ENCODE measurements at places on chromosomes 6 and 20.

DNA sequence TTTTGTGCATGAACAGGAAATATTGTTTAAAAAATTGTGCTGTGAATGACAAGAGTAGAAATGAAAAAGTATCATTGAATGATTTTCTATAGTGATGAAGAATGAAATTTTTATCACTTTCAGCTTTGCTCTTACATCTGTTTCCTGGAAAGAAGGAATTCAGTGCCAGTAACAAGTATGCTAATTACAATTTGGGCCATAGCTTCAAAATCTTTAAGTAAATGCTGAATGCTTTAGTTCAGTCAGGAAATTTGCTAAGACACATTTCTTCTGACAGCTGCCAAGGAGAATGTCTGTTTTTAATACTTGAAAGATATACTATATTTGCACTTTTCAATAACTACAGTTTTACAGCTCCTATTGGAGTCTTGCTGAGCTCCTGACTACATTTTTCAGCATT is 203.7 kb upstream of the RSPO3 start:
- no peak for DNase-seq

- DNase-seq = no peak
Measured at GRCh38 chr20:54083459-54083858, 13.1 kb upstream of the BCAS1 start.

DNA sequence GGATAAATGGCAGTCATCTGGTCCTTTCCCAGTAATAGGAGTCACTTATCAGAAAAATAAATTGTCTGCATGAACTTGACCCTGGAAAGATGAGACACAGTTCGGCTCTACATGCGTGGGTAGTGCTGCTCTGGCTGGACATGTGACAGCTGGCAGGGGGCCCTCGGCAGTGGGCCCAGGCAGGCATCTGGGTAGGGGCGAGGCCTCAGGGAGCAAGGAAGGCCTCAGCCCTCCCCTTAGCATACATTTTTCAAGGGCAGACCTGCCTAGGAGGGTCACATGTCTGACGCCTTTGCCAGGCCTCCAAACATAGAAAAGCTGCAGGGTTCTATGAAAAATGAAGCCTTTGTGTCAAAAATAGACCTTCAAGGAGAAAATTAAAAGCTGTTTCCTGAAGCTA is 12.8 kb upstream of the ILRUN start:
- DNase-seq = peak; percentile 83

GRCh38 chr6:67431076-67431475 is 1204.0 kb upstream of the ADGRB3 start:
- DNase-seq = peak; percentile 61

GRCh38 chr20:7772371-7772770 is 167.9 kb downstream of the HAO1 start:
- no peak for DNase-seq

DNA sequence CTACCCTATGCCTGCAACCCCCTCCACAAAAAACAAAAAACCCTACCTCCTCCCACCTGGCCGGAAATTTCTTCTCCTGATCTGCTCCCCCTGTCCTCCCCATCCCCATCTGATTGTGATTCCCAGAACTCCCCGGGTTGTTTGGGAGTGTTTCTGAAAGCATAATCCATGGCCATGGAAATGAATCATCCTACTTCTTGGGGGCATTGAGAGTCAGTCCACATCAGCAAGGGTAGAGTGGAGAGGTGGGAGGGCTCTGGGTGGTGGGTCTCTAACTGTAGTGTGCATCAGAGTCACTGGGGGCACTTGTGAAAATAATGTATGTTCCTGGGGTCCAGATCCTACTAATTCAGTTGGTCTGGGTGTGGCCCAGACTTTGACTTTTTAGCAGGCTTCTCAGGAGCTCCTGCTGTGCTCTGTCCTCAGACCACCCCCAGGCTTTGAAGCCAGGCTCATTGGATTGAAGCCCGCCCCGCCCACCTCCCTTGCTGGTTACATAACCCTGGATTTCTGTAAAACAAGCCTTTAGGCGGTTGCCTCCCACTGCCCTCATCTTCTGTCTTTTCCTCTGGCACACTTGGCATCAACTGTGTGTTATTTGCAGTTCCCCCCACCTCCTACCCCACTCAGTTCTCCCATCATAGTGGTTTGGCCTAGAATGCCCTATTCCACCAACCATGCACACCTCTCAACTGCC is 10.5 kb downstream of the PIGT start:
- DNase-seq = no peak

DNA sequence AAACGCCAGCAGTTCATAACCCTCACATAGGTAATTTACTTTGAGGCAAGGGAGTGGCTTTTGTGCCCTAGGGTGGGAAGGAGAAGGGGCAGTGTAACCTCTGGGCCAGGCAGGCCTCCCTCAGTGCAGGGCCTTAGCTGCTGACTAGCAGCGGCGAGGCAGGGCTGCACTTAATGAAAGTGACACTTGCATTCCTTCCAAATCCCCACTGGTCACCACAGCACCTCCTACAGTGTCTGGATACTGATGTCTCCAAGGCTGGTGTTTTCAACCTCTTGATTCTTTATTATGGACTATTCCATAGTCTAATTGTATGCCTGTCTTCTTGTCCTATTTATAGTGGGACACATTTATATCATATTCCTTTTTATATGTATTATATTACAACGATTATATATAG is 152.7 kb downstream of the LY86 start:
- DNase-seq = no peak

DNA sequence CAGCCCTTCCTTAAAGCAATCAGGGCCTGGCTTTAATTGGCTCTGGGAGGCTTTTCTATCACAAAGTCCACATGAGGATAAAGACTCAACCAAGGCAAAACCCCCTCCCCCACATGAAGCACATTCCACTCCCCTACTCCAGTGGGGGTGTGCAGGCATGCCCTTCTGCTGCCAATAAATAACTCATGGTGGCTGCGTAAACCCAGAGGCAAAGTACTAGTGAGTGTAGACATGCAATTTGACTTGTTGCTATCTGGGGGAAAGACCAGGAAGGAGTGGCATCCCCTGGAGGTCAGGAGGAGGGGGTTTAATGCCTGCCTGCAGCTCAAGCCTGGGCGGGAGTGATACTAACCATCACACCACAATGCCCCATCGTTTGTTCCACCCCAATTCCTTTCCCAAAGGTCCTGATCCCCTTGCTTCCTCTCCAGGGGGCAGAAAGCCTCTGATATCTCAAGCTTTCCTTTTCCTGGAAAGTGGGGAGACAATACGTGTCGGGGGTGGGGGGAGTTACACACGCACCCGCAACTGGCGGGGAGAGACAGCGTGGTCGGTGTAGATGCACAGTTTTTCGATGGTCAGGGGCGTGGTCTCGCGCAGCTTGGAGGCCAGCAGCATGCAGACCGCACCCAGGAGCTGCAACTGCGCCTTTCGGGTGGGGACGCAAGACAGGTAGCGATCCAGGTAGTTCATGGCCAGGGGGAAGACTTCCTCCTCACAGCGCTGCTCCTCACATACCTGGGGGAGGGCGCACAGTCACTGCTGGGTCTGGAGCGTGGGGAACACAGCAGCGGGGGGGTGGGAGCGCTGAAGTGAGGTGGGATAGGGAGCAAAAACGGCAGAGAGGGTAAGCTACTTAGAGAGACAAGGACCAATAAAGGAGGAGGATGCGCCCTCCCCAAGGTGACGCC is 1.5 kb downstream of the CCND3 start:
- DNase-seq = peak; percentile 91

DNA sequence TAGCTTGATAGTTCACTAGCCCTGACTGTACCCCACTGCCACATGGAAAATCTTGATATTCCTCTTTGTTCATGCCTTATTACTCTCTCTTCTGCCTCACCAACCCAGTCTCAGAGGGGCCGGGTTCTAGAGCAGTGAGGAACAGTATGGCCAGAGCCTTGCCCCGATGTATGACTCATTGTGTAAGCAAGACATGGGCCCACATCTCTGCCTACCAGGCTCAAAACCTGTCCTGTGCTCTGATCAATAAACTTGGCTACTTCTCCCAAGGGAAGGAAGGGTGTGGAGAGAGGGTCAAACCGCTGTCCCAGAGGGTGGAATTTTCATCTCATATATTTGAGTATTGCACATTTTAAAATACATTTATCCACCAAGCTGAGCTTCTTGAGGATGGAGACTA is 91.7 kb downstream of the DNAH8 start:
- DNase-seq = no peak

DNA sequence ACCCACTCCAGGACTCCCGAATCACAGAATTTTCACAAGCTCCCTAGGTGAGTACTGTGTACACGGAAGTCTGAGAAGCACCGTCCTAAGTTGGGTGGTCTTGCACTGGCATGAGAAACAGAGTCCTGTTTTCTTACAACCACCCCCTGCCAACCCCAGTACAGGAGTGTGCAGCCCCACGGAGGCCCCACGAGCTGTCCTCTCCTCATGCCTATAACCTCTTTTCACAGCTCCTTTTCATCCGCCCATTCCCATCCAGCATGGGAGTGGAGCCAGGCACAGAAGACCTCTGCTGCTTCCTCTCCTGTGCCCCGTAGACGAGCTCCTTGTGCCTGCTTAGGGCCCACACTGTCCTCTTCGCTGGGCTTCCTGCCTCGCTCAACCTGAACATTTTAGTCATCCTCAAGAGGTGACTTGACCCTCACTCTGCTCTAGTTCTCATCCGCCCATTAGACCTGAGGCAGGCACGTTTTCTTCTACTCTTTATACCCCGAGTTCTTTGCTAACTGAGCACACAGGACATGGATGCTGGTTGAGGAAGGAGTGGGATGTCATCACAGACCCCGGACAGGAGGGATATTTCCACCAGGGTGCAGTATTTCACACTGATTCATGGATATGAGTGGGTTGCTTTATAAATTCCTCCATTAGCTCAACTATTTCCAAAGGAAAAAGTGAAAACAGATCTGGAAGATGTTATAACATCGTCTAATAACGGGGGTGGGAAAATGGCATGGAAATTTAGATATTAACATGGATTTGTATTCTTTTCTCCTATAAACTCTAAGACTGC is 160.5 kb downstream of the TTLL2 start:
- DNase-seq = no peak

- DNase-seq = no peak
Measured at GRCh38 chr20:9576695-9577094, 62.3 kb downstream of the LAMP5 start.

GRCh38 chr6:102549221-102549874 is 1155.8 kb downstream of the GRIK2 start:
- no peak for DNase-seq

DNA sequence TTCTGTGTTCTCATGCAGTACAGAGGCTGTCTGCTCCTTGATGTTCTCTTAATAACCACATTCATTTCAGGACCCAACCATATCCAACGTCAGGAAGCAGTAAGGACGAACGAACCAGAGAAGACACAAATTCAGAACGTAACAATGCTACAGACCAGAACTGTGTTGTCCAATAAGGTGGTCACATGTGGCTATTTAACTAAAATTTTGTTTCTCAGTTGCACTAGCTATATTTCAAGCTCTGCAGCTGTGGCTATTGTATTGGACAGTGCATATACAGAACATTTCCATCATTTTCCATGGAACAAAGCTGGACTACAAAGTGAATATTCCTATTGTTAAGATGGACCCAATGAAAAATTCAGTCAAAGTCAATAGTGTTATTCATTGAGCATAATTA is 27.0 kb downstream of the MAP7 start:
- DNase-seq = no peak

DNA sequence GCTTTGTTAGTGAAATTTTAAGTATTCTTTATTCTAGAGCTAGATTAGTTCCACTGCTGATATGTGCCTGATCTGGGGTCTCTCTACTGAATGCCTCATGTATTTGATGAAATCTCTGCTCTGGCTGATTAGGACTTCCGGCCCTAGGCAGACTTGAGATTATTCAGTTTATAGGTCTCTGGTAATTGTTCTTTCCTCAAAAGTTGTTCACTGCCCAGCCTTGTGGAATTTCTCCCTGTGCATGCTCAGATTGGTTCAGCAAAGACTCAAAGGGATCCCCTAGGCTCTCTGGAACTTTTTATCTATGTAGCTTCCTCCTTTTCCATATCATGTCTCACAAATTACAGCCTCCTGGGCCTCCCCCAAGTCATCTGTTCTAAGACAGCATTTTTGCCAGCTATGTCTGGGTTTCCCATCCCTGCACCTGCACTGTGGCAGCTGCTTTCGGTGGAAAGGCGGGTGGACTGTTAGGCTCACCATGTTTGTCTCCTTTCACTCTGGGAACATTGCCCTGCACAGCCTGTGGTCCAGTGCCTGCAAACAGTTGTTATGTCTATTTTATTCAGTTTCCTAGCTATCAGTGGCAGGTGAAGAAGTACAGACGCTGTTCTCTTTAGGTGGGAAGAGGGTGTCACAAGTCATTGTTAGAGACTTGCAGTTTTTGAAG is 73.7 kb downstream of the RPP40 start:
- peak; percentile 28 for DNase-seq

- peak; percentile 74 for DNase-seq
Measured at GRCh38 chr6:13908955-13909381, 15.8 kb upstream of the RNF182 start.

GRCh38 chr6:155883334-155883731 is 427.7 kb upstream of the NOX3 start:
- DNase-seq = no peak

- no peak for DNase-seq
Measured at GRCh38 chr6:45882671-45883070, 133.0 kb downstream of the CLIC5 start.

GRCh38 chr6:9936551-9936950 is 478.3 kb downstream of the TFAP2A start:
- no peak for DNase-seq

DNA sequence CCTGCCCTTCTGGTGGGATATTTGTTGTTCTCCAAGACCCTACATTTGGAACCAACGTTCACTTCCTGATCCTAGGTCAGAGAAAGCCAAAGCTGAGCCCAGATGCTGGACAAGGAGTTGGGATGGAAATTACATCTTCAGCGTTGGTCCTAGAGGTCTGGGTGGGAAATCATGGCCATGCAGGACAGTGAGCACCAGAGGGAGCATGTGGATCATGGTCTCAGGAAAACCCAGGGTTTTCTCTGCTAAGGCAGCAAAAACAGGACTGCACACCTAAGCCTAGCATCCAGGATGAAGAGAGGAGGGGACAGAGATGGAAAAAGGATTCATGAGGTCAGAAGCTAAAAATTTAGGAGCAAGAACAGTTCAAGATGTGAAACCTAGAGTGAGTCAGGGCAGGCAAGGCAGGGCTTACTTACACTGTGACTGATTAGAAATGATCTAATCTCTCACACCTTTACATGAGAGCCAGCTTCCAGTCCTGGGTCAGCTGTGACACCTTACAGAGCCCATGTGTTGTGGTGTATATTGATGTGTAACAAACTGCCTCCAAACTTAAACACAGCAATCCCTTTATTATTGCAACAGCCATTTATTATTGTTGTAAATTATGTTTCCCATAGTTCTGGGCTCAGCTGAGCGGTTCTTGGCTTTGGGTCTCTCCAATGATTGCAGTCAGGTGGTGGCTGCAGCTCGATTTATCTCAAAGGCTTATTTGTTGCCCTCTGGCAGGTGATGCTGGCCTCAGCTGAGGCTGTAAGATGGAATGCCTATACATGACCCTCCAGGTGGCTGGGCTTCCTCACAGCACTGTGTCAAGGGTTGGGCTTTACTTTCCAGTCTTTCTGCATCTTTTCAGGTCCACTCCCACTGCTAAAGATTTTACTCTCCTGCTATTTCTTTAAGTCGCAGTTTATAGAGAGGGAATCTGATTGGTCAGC is 6.5 kb downstream of the C20orf202 start:
- no peak for DNase-seq
